ENCODE measurements at places on chromosomes 16 and 17.

- DNase-seq: no peak
Measured at GRCh38 chr16:15803618-15804017, 53.2 kb downstream of the MYH11 start.

DNA sequence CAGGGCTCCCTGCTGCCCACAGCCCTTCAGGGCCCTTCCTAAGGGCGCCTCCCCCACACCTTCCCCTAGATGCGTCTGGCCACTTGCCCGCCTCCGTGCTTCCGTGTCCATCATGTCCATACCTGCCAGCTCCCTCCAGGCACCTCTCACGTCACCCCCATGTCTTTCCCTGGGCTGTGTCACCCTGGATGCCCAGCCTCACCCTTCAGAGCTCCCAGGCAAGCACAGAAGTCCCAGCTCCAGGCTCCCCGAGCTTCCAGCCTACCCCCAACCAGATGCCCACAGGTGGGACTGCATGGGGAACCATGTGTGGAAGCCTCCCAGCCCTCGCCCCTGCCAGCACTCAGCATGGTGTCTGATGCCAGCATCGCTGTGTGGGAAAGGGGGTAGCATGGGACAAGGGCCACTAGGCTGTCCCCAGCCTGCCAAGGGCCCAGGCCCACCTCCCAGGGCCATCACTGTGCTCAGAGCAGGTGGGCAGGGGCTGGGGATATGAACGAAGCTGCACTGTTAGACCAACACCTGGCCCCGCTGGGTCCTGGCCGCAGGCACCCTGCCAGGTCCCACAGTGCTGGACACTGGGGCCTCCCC, 1.9 kb upstream of the AXIN1 start:
- no peak for DNase-seq

GRCh38 chr16:67641779-67642708, 2.9 kb upstream of the CARMIL2 start:
- no peak for DNase-seq

- DNase-seq: peak; percentile 59
Measured at GRCh38 chr17:79651761-79652160, 40.9 kb upstream of the RBFOX3 start.

GRCh38 chr16:66423177-66423576, 3.9 kb upstream of the BEAN1 start:
- no peak for DNase-seq

- peak; percentile 38 for DNase-seq
Measured at GRCh38 chr17:8041249-8041928, 2.5 kb downstream of the ALOX15B start.

- DNase-seq: no peak
Measured at GRCh38 chr16:15942931-15943690, 6.3 kb upstream of the ABCC1 start.

GRCh38 chr16:58435779-58436178, 43.5 kb downstream of the GINS3 start:
- DNase-seq: no peak
